ENCODE measurements at places on chromosomes 2 and 18. TPM values are rescaled to one million over a fixed set of nuclear protein-coding genes. Genes with fewer than 3 reads are reported as not detected.

Gene NOL4
- total RNA-seq: not detected

GRCh38 chr18:7666195-7666776, 99.2 kb downstream of the PTPRM start:
- no peak overlapping the region for H3K4me3 ChIP-seq
- H3K4me1 ChIP-seq: no peaks in the 10 kb centered on the region
- no peak overlapping the region for H3K27ac ChIP-seq
- no peak for DNase-seq

DNA sequence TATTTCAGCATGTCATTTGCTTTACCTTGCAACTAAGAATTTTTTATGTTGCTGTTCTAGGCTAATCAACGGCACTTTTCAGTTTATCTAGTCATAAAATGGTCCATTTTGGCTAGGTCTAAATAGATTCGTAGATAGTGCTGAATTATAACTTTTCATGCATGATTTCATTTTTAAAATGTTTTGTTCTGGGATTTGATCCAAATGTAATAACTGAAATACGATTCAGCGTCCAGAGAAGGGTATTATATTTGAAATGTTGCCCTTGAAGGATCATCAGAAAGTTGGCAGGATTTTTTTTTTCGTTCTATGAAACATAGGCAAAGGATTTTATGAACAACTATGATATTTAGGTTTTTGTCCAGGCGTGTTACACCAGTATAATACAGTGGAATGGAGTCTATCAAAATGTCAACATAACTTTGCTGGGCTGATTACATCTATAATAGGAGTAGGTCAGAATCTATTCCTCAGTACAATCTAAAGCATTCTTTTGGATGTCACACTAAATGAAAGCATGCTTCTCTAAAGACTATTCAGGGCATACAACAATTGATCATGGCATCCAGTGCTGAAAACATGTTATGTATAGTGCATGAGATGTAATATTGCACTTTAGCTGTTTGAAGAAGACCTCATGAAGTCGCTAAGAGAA, 24.8 kb downstream of the TTC27 start:
- no peak overlapping the region for H3K4me3 ChIP-seq

- no peak overlapping the region for H3K4me3 ChIP-seq
- no peaks in the 10 kb centered on the region for H3K36me3 ChIP-seq
- no peaks in the 10 kb centered on the region for H3K4me1 ChIP-seq
- no peak overlapping the region for H3K27ac ChIP-seq
These were observed 241.5 kb downstream of the ICOS start for GRCh38 chr2:204177977-204178522.

DNA sequence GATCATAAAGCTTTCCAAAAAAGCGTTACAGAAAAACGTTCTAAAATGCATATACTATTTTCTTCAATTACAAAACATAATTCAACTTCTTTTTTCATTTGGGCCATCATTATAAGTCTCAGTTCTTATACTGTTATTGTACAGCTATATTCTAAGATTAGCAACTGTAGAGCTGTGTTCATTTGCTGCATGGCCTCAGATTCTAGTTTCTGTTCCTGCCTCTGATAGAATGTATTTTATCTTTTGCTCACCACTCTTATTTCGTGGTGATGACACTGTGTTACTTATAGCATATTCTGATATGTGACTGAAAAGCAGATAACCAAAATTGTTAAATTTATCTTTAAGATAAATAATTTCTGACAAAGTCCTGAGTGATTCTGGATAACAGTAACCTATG, 67.2 kb downstream of the PTRHD1 start:
- no peak overlapping the region for H3K27ac ChIP-seq
- DNase-seq: no peak
- no peak overlapping the region for H3K4me3 ChIP-seq
- no peaks in the 10 kb centered on the region for H3K27me3 ChIP-seq

DNA sequence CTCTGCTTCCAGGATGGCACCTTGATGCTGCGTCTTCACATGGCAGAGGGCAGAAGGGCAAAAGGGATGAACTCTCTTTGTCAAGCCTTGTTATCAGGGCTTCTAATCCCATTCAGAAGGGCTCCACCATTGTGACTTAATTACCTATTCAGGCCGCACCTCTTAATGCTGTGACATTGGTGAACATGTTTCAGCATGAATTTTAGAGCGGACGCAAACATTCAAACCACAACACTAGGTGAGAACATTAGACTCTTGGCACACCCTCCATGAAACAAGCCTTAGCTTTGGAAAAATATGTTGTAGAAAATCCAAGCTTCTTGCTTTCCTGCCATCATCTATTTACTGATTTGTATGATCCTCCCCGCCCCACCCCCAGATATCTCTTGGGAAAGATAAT, 17.9 kb downstream of the DAW1 start:
- no peaks in the 10 kb centered on the region for H3K27me3 ChIP-seq
- H3K4me1 ChIP-seq: no peaks in the 10 kb centered on the region
- no peak for DNase-seq
- no peak overlapping the region for H3K27ac ChIP-seq
- no peaks in the 10 kb centered on the region for H3K36me3 ChIP-seq
- no peak overlapping the region for H3K4me3 ChIP-seq

Data from SJSA1 (cell line).